ENCODE measurements at places on chromosomes 1 and 21. TPM values are rescaled to one million over a fixed set of nuclear protein-coding genes. Genes with fewer than 3 reads are reported as not detected.

The SEMA4A gene
- total RNA-seq = 17.4 TPM

The SLC1A7 gene
- not detected for total RNA-seq

The SLC35F3 gene
- total RNA-seq = not detected

The CFAP74 gene
- not detected for total RNA-seq

The KLF17 gene
- not detected for total RNA-seq

The CRNN gene
- not detected for total RNA-seq

The XCL1 gene
- not detected for total RNA-seq

The C1orf87 gene
- not detected for total RNA-seq

The TNFRSF14 gene
- total RNA-seq = 120 TPM

The CR1L gene
- not detected for total RNA-seq

The CRYBG2 gene
- total RNA-seq = 0.72 TPM

The TMEM54 gene
- total RNA-seq = 1.0 TPM

The CFH gene
- total RNA-seq = not detected

The FAM177B gene
- not detected for total RNA-seq

The SSR2 gene
- total RNA-seq = 141 TPM

The RHBG gene
- not detected for total RNA-seq

The KCNJ9 gene
- total RNA-seq = not detected

The ACKR1 gene
- total RNA-seq = not detected

The DENND2C gene
- 0.47 TPM for total RNA-seq

The DMRTA2 gene
- total RNA-seq = 0.07 TPM

The HRNR gene
- total RNA-seq = not detected

The PFDN2 gene
- total RNA-seq = 179 TPM

The KCNT2 gene
- not detected for total RNA-seq

The HCRTR1 gene
- not detected for total RNA-seq

The PROX1 gene
- total RNA-seq = 0.10 TPM

The PRKAB2 gene
- 3.4 TPM for total RNA-seq

The SLAMF6 gene
- total RNA-seq = 55.0 TPM

The LCE2A gene
- not detected for total RNA-seq

The TDRD5 gene
- total RNA-seq = not detected

The CCSAP gene
- total RNA-seq = 5.0 TPM

The KDF1 gene
- total RNA-seq = 0.24 TPM

The GIPC2 gene
- total RNA-seq = 0.10 TPM

The RXFP4 gene
- total RNA-seq = 0.29 TPM

The ATAD3C gene
- 0.57 TPM for total RNA-seq

The EXOC8 gene
- 11.5 TPM for total RNA-seq

The RER1 gene
- 115 TPM for total RNA-seq

The ADORA3 gene
- total RNA-seq = not detected

The KCNQ4 gene
- 0.49 TPM for total RNA-seq

The CELA2B gene
- total RNA-seq = not detected
